A549 treated with Mapracorat at 1 μM for 4 hours (cell line): ENCODE measurements at places on chromosomes 7 and 10. TPM values are rescaled to one million over a fixed set of nuclear protein-coding genes. Genes with fewer than 3 reads are reported as not detected.

ENTPD1 gene
- total RNA-seq = 0.15 TPM in 1 of 5 replicates, not detected in the others

CABCOCO1 gene
- total RNA-seq = 0.19 to 0.83 TPM (median 0.27 TPM) in 5 replicates

SRRM3 gene
- 8.0 to 11.6 TPM (median 11.3 TPM) in 5 replicates for total RNA-seq

AKR1C8 gene
- total RNA-seq = 0.14 to 0.27 TPM in 2 of 5 replicates, not detected in the others

PRSS37 gene
- not detected in 5 replicates for total RNA-seq

FAM25G gene
- 1.1 to 2.0 TPM (median 1.4 TPM) in 3 of 5 replicates, not detected in the others for total RNA-seq

TEX36 gene
- not detected in 5 replicates for total RNA-seq

CUBN gene
- total RNA-seq = 0.03 to 0.15 TPM (median 0.08 TPM) in 5 replicates

SEMA3D gene
- total RNA-seq = 0.08 to 0.10 TPM in 2 of 5 replicates, not detected in the others

TAC1 gene
- total RNA-seq = 0.33 TPM in 1 of 5 replicates, not detected in the others

CCDC136 gene
- 1.4 to 2.2 TPM (median 2.0 TPM) in 5 replicates for total RNA-seq

CALML5 gene
- total RNA-seq = not detected in 5 replicates

H2BK1 gene
- not detected in 5 replicates for total RNA-seq

SEMA3C gene
- 41.9 to 86.4 TPM (median 63.4 TPM) in 5 replicates for total RNA-seq

RSU1 gene
- 75.7 to 92.1 TPM (median 86.0 TPM) in 5 replicates for total RNA-seq

HOXA1 gene
- total RNA-seq = 2.5 to 3.4 TPM (median 3.0 TPM) in 5 replicates

MAGI2 gene
- total RNA-seq = 0.32 to 0.65 TPM (median 0.48 TPM) in 5 replicates

GBF1 gene
- total RNA-seq = 20.4 to 25.5 TPM (median 24.0 TPM) in 5 replicates

LBX1 gene
- total RNA-seq = not detected in 5 replicates
